Amniotic stem cell (primary cell): ENCODE measurements at places on chromosomes 16 and 17.

DNA sequence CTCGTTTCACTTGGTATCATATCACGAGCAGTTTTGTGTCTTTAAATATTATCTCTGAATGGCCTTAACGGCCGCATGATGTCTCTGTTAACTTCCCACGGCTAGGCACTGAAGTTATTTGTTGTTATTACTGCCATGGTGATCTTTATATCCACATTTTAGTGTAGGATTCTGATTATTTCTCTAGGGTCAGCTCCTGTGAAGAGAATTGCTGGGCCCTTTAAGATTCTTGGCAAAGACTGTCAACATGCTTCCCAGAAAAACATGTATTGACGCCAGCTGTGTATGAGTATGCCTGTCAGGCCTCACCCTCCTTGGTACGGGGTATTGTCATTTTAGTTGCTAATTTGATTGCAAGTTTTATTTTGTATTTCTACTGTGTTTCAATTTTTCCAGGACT lies 263.5 kb downstream of the SNX29 start:
- DNase-seq = no peak

DNA sequence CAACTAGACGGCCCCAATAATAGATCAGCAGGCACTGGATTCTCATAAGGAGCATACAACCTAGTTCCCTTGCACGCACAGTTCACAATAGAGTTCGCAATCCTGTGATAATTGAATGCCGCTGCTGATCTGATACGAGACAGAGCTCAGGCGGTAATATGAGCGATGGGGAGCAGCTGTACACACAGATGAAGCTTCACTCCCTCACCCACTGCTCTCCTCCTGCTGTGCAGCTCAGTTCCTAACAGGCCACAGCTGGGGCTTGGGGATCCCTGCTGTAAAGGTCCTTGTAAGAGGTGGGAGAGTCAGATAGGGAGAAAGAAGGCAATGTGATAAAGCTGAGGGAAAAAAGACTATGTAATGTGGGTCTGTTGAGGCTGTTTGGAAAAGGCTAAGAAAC lies 577.5 kb downstream of the RBFOX1 start:
- no peak for DNase-seq

GRCh38 chr16:20675488-20676267 lies 21.8 kb downstream of the ACSM1 start:
- DNase-seq = no peak

DNA sequence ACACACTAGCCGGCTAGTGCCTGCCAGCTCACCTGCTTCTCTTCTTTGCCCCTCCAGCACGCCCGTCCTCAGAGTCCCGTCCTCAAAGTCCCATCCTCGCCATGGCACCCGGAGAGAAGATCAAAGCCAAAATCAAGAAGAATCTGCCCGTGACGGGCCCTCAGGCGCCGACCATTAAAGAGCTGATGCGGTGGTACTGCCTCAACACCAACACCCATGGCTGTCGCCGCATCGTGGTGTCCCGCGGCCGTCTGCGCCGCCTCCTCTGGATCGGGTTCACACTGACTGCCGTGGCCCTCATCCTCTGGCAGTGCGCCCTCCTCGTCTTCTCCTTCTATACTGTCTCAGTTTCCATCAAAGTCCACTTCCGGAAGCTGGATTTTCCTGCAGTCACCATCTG lies 3.6 kb downstream of the SCNN1G start:
- no peak for DNase-seq

DNA sequence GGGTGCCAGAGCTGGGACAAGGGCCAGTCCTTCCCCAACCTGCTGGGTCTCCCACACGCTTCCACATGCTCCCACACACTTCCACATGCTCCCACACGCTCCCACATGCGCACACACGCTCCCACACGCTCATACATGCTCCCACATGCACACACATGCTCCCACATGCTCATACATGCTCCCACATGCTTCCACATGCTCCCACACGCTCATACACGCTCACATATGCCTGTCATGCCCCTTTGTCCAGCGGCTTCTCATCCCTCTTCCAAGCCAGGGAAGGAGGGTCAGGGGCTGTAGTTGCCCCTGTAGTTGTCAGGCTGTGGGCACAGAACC lies 9.9 kb upstream of the METRNL start:
- DNase-seq = no peak

DNA sequence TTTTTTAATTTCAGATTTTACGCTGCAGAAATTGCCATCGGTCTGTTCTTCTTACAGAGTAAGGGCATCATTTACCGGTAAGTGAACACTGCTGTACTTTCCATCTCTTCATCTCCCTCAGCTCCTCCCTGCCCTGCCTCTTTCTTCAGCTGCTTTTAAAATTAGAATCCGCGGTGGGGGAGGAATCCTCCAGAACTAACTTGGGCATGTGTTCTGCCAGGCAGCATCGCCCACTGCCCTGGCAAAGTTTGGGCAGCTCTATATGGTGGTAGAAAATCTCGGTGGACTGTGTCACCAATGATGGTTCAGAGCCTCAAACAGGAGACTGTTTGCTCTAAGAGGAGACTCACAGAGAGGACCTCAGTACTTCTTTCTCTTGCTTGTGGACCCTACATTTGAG lies 81.6 kb upstream of the CACNG3 start:
- DNase-seq = no peak

GRCh38 chr16:890217-890616 lies 80.6 kb downstream of the LMF1 start:
- DNase-seq = no peak
